ENCODE measurements at places on chromosomes 16 and 17.
A peak's percentile ranks its signal among the peaks of the same experiment; 100 is the strongest.

DNA sequence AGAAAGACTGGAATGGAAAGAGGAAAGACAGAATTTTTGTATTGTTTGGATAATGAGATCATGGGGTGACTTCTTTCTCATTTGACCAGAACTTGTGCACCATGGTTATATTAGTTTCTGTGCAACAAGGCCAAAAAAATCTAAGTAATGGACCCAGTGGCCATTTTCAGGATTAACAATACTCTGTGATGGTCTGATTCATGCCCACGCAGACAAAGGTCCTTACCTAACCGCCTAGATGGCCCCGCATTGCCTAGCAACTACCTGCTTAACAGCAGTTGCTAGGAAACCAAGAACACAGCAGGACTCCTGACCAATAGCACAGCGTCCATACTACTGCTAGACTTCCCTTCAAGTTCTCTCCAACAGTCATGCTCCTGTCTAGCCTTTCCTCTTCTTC, 22.4 kb downstream of the MIS12 start:
- peak; percentile 42 for DNase-seq

- DNase-seq: no peak
Observed at GRCh38 chr17:74339537-74340195, 13.6 kb downstream of the KIF19 start.

DNA sequence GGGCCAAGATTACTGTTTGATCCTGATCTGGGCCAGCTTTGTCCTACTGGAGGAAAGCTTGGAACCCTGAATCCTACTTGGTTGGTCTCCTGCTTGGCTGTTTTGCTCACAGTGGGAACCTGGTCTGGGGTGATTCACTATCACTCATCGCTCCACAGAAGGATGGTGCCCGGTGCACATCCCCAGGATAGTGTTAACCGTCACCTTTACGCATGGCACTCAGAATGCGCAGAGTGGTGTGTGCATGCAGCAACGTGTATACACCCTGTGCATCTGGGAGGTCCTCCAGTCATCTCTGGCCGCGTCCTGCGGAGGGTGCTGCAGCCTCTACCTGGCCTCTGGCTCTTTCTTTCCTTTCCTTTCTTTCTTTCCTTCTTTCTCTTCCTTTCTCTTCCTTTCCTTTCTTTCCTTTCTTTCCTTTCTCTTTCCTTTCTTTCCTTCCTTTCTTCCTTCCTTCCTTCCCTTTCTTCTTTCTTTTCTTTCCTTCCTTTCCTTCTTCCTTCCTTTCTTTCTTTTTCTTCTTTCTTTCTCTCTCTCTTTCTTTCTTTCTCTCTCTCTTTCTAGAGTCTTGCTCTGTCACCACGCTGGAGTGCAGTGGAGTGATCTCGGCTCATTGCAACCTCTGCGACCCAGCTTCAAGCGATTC, 13.1 kb downstream of the SOCS3 start:
- DNase-seq: no peak

DNA sequence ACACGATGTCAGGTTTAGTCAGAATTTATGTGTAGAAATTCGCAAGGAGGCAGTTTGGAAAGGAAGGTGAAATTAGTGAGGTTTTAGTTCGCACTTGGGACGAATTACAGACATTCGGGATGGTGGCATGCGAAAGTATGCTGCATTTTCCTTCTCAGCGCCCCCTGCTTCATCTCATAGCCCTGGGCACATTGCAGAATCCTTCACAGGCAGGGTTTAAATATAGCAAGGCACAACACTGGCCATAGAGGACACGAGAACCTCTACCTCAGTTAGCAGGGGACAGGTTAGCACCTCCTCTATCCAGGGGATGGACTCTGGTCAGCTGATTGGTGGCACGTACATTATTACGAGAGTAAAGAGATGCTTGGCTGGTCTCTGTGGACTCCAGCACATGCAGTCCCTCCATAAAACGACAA, 47.5 kb downstream of the MAP2K6 start:
- no peak for DNase-seq

DNA sequence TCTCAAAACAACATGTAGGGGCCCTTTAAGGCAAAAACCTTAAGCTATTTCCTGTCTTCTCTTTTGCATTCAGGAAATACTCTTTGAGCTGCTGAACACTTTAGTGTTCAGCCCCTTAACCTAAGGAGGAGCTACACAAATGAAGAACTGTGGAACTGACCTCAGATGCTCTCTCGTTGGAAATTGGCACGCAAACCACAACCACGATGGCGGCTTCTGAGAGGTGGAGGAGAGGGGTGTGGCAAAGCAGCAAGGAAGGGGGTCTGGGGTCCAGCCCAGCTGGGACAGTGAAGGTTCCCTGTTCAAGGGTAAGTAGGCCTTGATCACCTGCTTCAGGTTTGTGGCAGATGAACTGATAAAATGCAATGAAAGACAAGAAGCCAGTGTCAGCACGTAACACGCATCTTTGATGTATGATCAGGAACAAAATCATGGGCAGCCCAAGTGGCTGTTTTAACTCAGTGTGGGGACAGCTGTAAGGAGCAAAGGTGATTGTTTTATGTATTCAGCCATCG, 291.6 kb upstream of the TNRC6C start:
- DNase-seq: no peak

- DNase-seq: peak; percentile 45
Observed at GRCh38 chr17:29977836-29978235, 36.4 kb downstream of the EFCAB5 start.

DNA sequence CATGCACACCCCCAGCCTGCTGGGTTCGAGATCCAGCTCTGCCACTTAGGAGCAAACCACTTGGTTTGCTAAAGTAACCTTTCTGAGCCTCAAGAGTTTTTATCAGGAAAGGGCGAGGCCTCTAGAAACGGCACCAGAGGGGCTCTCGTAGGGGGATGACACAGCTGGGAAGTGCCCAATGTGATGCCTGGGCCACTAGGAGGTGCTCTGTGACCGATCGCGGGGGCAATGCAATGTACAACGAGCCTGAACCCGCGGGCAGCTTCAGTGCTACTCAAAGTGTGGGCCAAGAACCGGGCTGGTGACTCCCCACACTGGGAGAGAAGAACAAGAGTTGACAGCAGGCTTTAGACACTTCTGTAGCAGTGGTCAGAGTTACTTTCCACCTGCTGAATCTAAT, 9.4 kb downstream of the C16orf89 start:
- no peak for DNase-seq

DNA sequence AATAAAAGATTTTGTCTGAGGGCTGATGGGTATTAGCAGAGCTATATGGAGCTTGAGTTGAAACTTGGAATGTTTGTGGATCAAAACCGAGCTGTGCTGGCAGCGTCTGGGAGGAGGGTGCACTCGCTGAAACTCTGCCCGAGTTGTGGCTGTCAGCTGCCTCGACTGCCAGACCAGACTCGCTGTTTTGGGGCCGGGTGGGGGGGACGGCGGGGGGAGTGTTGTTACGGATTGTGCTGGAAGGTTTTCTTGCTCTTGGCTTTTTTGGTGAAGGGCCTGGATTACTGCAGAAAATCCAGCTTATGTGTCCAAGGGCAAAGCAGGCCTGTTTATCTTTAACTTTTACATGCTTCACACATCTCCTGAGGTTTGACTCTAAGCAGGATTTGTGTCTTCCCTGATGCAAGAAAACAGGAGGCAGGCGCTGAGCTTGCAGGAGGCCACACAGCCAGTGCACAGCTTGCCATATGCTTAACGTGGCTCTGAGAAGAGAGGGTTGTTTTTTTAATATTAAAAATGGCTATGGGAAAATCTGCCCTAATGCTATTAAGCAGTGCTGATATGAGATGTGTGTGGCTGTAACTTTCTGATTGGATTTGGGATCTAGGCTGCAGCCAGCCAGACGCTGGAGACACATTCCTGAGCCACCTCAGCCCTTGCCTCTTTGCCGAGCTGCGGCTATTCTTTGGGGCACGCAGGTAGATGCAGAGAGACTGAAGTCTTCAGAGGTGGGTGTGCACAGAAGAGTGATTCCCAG, 20.5 kb upstream of the RPTOR start:
- no peak for DNase-seq

DNA sequence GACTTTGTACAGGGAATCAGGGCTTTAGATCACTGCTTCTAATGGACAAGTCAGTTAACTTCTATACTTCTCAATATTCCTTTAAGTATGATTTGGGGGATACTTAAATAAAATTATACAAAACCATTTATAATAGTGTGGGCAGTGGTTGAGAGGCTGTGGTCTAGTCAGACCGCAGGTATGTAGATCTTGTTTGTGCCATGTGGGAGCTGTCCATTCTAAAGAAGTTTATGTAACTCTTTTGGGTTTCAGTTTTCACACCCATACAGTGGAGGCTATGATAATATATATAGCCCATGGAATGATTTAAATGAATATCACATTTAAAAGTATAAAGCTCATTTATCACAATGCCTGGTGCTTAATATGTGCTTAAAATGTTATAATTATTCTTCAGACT, 654.3 kb upstream of the KIF2B start:
- no peak for DNase-seq

- no peak for DNase-seq
Observed at GRCh38 chr16:4239020-4239419, 2.9 kb downstream of the SRL start.

DNA sequence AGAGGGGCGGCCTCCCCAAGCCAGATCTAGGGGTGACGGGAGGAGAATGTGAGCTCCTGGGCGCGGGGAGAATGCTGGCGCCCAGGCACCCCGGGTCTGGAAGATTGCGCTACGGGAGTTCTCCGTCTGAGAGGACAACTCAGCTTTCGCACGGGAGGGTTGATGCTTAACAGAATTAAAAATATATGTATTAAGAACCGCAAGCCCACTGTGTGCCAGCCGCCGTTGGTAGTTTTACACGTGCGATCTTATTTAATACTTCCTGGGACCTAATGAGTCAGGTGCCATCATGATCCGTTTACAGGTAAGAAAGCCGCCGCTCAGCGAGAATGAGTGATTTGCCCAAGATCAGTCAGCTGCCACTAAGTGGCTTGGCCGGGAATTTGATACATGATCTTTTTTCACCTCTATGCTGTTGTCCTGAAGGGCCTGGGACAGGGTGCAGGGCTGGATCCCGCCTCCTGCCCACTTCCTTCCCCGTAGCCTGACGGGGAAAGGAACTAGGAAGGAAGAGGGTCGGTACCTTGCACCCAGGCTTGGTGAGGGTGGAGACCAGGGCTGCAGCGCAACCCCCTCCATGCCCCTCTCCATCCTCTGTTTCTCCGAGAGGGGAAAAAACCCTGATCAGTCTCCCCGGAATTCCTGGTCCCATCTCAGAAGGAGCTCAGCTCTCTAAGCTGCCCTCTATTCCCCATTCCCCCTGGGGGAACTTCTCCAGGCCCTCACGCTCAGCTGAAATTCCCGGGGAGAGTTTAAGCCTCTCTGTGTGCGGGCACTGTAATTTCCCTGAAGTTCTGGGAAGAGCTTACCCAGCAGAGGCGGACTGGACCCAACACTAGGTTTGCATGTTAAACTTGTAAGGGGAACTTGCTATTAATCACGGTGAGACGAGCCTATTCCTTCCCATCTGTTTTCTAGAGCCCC, 983 bp downstream of the VAT1L start:
- DNase-seq: no peak

GRCh38 chr17:31158746-31159377, 64.1 kb downstream of the NF1 start:
- no peak for DNase-seq

DNA sequence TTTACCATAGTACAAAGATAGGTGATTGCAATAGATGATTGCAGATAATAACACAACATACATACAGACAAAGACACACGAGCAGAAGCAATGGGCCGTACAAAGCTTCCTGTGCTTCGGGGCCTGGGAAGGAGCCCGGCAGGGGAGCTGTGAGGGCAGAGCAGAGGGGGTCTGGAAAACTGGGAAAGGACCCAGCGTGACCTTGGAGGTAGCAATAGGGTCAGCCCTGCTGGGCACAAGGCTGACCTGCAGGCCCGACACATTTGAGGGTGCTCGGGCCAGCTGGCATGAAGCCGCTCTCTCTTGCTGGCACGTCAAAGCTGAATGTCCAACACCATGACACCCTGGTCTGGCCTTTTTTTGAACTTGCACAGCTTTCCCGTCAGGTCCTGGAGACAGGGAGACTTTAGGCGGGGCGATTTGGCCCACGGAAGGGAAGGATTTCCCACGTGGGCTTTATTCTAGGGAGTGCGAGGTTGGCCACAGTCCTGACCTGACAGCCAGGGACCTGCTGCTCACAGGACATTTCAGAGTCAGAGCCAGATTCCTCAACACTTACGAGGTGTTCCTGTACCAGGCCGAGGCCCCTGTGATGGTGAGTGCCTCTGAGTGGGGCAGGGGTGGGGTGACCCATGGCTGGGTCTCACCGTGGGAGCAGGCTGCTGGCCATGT, 83.2 kb downstream of the NTN1 start:
- no peak for DNase-seq
